ENCODE measurements at places on chromosomes 6 and 20.

DNA sequence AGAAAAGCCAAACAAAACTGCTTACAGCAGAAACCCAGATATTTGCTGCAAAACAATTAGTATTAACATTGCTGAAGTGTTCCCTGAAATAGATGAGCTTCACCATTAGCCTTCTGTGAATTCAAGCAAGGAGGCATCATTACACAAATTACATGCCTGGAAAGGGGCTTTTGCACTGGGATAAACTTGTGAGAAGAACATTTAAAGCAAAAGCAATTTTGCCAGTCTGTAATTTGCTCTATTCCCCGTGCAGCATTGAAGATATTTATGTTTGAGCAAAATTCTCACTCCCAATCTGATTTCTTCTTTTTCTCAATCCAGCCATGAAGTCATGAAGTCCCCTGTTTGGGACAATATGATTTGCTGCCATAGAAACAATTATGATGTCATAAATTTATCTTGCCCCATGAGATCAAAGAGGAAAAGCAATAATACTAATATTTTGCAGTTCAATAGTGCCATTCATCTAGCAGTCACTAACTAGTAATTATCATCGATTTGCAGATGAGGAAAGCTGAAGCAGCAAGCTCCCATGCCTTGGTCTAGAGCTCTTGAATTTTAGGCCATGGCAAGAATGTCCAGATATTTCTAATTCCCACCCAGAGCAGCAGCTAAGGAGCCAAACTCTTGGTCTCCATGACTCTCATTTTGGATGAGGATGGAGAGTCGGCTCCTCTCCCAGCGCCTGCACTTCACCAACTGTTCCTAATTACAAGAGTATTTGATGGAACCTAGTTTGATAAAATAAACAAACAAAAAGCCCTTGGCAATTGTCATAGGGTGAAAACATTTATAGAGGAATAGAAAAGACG is 49.5 kb upstream of the CCN6 start:
- no peak for DNase-seq

DNA sequence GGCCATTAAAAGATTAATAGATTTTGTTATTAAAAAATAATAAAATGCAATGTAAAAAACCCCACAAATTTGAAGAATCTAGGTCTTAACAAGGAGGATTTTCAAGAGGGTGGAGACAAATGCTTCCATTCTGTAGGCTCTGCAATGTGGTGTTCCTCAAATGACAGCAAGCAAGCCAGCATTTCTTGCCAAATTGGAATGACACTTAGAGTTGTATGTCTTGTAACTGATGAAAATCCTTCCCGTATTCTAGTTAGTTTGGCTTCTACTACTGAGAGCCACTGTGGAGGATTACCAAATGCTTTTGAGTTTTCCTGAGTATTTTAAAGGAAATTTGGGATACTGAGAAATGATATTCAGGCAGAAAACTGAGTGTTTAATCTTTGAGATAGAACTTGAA is 1225.5 kb upstream of the CITED2 start:
- DNase-seq: no peak

DNA sequence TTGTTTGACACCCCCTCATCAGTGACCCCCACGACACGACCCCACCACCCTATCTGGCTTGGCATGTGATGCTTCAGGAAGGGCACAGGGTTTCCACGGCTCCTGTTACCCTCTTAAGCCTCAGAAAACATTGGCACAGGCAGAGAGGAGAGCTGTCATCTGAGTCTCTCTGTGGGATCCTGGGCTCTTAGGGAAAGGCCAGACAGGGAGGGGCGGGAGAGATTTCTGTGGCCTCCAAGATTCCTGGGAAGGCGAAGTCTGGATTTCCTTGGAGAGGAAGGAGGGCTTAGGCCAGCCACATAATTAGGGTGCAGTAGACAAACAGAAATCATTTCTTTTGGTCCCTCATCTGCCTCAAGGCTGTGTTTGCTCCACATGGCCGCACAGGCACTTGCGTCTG is 191.6 kb upstream of the SNX9 start:
- no peak for DNase-seq

- no peak for DNase-seq
Observed at GRCh38 chr6:104621396-104621795, 238.3 kb downstream of the HACE1 start.

DNA sequence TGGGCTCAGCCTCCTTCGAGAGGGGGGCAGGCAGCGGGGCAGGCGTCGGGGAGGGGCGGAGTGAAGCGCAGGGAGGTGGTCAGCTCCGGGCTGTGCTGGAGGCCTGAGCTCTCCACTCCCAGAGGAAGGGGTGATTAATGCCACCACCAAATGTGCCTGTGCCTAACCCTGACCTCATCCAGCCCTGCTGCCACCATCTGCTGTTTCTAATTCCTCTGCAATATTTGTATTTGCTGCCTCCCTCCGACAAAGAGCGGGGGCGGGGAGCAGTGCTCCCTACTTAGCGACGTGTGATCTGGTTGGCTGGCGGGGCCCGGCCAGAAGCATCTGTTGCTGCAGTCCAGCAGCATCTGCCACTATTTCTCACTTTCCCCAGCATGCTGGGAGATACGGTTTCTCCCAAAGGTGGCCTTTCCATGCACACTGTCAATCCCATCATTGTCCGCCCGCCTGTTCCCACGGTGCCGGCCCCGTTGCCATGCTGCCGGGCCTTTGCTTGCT is 47.0 kb downstream of the DLL1 start:
- peak; percentile 55 for DNase-seq

DNA sequence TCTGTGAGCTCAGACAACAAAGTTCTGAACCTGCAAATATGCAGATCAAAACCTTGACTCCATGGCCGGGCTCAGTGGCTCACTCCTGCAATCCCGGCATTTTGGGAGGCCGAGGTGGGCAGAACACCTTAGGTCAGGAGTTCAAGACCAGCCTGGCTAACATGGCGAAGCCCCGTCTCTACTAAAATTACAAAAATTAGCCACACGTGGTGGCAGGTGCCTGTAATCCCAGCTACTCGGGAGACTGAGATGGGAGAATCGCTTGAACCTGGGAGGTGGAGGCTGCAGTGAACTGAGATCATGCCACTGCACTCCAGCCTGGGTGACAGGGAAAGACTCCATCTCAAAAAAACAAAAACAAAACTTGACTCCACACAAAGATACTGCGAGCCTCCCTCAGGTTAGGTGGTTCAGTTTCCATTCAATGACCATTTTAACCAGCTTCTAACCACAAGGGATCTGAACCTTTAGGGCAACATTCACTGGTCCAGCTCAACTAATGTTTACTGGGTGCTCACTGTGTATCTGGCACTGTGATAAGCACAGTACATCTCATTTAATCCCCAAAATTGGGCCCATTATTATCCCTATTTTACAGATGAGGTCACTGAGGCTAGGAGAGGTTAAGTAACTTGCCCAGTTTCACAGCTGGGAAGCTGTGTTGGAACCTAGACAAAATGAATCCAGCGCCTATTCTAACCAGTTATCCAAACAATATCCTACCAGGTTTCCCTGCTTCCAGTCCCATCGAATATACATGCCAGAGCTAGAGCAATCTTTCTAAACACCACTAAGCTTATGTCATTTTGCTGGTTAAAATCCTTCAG is 1.8 kb downstream of the SNRPB start:
- DNase-seq: no peak
